ENCODE measurements at places on chromosomes 4 and X.

GRCh38 chr4:70530997-70531396 is 12.6 kb downstream of the AMTN start:
- DNase-seq = no peak

DNA sequence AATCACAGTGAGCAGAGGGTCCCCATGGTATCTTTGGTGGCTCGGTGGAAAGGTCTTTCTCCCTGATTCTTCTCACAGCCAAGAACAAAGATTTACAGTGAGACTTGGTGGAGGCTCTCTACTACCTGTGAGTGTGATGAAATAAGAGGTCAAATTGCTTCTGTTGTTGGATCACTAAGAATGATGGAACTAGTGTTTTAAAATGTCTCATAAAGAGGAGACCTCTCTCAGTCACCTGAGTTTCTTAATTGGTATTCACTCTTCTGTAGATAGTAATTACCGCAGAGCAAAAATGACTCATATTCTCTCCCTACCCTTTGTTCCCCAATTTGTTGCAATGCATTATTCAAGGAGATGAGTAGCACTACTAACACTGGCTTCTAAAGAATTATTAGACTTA is 100.9 kb upstream of the TBC1D9 start:
- DNase-seq = no peak

GRCh38 chrX:85928606-85929005 is 118.8 kb downstream of the CHM start:
- DNase-seq = no peak

DNA sequence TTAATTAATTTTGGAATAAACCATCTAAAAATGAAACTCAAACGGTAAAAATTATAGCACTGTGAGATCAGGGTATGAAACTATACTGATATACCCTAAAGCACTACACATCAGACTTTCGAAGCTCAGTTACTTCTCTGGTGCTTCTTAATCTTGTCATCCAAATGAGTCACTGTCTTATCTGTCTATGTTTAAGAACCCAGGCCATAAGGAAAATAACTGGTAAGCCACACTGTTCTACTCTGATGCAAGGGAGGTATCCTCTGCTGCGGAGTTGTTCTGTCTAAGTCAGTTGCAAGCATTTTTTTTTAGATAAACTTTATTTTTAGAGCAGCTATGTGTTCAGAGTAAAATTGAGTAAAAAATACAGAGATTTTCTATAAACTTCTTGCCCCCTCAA is 830.8 kb upstream of the POU3F4 start:
- no peak for DNase-seq

GRCh38 chr4:156815717-156816359 is 155.8 kb downstream of the PDGFC start:
- no peak for DNase-seq

DNA sequence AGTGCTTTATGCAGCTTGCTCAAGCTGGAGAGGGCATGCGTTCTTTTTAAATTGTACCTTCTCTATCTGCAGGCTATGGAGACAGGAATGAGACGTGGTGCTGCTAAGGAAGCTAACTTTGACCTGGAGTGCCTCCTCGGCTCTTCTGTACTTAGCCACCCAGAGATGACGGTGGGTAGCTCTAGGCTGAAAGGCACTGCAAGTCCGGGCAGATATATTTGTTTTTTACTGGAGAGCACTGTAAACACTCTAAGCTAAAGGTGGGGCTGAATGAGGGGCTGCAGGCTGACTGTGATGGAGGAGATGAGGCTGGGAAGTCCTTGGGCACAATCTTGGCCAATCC is 12.1 kb downstream of the ELF4 start:
- no peak for DNase-seq

- DNase-seq = no peak
Observed at GRCh38 chr4:85681221-85681657, 206.3 kb downstream of the ARHGAP24 start.

- DNase-seq = peak; percentile 27
Observed at GRCh38 chr4:6869944-6870343, 39.7 kb upstream of the TBC1D14 start.

DNA sequence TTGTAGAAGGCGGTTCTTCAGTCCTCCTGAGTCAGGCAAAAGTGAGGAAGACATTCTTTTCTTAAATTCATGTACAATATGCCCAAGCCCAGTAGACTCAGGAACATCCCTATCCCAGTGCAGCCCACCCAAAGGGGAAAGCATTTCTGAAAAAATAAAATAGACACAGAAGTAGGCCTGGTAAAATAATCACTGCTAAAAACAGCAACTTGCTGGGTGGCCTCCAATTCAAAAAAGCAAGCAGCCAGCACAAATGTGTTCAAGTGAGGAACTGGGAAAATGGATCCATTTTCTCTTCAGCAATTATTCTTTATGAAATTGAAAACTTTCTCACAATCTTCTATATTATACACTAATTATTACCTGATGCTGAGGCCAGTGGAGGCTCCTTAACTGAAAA is 165.4 kb downstream of the PCDH19 start:
- DNase-seq = no peak

GRCh38 chrX:132716006-132716405 is 227.2 kb upstream of the MBNL3 start:
- DNase-seq = no peak

DNA sequence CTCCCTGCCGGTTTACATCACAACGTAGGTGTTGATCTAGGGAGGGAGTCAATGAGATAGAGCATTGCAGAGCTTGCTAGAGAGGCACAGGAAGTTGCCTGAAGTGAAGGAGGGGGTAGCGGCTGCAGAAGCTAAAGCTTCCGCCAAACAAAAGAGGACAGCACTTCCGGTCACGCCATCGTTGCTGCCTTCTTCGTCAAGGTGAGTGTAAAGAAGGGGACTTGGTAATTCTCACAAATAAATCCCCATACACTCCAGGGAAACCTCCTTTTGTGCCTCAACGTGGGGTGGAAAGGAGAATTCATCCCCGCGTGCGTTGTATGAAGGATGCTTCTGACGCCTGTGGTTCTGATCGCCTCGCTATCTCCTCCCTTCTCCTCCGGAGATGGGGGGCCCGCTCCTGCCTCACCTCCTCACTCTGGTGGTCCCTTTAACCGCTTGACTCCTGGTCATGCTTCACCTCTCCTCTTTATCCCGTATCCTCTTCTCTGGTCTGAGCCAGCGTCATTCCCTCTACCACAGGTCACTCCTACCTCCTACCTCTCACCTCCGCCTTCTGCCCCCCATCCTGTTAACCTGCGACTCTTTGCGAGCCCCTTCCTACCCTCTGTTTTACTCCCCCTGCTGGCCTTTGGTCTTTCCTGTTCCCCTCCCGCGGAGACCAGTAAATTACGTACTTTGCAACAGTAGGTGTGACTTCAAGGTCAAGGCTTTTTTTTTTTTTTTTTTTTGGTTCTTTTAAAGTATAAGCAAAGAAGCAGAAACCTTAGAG is 59.9 kb downstream of the GSPT2 start:
- peak; percentile 50 for DNase-seq

DNA sequence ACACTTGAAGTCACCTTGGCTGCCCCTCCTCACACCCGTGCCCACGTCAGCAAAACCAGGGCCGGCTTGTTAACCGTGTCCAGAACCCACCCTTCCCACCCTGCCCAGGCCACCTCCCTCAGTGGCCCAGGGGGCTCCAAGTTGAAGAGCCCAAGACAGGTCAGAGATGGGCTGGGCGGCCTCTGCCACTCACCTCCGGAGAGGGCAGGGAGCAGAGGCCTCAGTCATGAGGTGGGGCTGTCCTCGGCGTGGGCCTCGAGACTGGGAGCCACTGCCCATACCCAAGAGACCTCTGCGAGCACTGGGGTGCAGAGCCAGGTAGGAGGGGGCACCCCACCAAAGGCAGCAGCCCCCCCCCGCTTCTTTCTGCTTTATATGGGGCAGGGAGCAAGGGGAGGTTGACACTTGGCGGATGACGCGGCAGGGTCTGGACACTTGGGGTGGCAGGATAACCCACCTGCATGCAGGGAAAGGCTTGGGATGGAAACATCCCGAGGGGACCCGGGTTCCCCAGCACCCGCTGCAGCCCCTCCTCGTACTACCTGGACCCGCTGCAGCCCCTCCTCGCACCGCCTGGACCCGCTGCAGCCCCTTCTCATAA is 38.0 kb upstream of the SPON2 start:
- peak; percentile 19 for DNase-seq

DNA sequence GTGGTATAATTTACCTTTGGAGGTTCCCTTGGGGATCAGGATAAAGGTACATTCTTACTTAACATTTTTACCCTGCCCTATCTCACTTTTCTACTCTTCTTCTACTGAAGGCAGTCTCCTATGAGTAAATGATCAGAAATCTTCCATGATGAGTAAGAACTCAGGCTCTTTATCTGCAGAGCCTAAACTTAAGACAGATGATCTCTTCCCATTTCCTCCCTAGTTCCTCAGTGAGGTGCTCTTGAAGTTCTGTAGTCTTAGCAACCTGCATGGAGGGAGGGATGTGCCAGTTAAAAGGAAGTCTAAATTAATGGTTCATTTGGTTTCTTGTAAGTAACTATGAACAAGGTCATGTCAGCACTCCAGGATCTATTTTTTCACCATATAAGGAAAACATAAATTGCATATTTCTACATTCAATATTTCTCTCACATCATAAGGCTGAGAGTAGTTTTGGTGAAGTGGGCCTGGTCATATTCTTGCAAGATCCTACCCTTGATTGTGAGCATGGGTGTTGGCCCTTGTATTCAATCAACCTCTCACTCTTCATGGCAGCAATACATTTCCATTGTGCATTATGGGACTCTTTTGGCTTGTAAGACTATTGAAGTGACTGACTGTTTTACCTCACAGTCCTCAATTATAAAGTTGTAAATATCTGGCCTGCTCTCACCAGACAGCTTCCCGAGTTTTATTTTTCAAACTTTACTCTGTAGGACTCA is 295.5 kb downstream of the SLC7A11 start:
- DNase-seq = no peak

DNA sequence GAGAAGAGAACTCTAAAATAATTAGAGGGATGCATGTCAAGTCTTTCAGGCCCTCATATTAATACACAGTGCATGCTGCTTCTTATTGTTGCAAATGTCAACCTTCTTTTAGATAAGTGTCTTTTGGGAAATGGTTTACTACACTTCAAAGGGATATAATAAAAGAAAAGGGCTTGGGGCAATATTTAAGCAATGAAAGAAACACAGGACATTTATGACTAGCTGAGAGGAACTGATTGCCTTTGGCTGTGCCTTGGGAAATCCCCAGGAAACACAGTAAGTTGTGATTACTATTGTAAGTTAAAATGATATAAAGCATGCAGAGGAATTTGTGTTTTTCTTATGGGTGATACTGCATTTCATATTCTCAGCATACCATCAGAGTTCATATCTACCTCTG is 1036.2 kb upstream of the GRID2 start:
- no peak for DNase-seq

DNA sequence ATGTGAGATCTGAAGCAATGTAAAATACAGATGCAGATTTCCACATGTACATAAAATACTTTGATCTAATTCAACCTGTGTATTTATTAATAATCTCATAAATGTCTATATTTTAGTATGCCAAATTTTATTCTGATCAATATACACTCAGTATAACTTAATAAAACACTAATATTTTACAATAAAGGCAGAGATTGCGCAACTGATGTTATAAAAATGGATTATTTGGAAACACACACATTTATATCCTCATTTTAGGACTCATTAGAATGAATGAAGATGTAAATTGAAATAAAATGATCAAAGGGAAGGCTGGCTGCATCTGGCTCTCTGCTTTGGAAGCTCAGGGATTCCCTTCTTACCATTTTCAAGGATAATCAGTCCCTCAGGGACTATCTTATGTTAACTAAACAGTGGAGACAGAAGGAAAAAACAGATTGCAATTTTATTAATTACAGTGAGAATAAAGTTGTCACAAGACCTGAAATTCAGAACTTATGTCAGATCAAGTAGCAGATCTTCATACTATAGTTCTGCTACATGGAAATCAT is 900.9 kb upstream of the EPHA5 start:
- no peak for DNase-seq

DNA sequence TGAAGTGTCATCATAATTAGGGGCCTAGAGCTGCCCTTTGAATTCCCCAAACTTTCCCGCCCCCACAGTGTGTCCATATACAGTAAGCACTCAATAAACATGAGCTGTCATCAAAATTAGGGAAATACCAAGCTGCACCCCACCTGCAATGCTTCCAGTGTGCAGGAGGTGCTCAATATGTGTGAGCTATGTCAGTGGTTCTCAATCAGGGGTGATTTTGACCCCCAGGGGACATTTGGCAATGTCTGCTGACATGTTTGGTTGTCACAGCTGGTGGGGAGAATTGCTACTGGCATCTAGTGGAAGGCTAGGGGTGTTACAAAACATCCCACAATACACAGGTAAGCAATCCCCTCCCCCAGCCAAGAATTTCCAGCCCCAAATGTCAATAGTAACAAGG is 748 bp downstream of the CFP start:
- no peak for DNase-seq

GRCh38 chrX:50747471-50747900 is 66.5 kb downstream of the SHROOM4 start:
- peak; percentile 13 for DNase-seq

DNA sequence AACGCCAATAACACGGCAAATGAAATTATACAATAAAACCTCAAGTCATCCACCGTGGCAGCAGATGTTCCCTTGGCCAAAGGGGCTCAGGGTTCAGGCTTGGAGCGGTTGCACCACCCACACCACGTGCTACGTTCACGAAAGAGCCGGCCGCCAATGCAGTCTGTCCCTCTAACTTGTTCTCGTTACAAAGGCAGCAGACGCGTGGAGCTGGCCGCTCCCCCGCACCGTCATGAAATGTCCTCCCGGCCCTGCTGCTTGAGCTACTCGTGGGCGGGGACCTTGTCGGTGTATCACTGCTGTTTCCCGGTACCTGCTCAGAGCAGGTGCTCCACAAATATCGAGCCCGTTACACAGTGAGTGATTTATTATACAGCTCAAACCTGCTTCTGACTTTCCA is 36.4 kb upstream of the MAN2B2 start:
- no peak for DNase-seq

- no peak for DNase-seq
Observed at GRCh38 chrX:13059637-13060499, 15.4 kb upstream of the FAM9C start.

GRCh38 chr4:40721730-40722171 is 28.0 kb upstream of the NSUN7 start:
- no peak for DNase-seq

DNA sequence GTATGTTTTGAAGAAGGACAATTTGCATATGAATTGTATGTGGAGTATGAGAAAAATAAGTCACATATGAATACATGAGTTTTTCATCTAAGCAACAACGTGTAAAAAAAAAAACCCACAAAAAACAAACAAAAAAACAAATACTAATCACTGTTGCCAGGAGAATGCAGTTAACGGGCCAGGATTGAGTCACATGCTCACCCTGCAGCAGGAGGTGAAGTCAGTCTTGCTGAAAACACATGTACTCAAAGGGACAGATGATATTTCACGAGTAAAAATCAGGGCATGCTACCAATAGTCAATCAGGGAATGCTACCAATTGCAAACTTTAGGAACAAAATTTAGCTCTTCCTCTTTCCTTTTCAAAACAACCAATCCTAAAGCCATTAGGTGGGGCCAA is 10.4 kb upstream of the DCLK2 start:
- no peak for DNase-seq

- DNase-seq = no peak
Observed at GRCh38 chrX:120559804-120560203, 958 bp downstream of the CUL4B start.

GRCh38 chrX:16164748-16165147 is 2.5 kb upstream of the MAGEB17 start:
- no peak for DNase-seq

GRCh38 chrX:149032449-149032848 is 472.7 kb downstream of the IDS start:
- no peak for DNase-seq

Data from glutamatergic neuron (in vitro differentiated cells).